Stimulated activated CD8-positive, alpha-beta memory T cell treated with anti-CD3 and anti-CD28 coated beads, Interleukin-7, amount 100 ng/mL, for 1 hour (primary cell): ENCODE measurements at places on chromosomes 7 and 10.

- no peak for DNase-seq
Observed at GRCh38 chr10:88788924-88789323, 13.6 kb upstream of the LIPM start.

- DNase-seq, result no peak
Observed at GRCh38 chr10:14779001-14779651, 4.4 kb upstream of the FAM107B start.

- peak; percentile 60 for DNase-seq
Observed at GRCh38 chr10:43322769-43323168, 48.7 kb upstream of the FXYD4 start.

DNA sequence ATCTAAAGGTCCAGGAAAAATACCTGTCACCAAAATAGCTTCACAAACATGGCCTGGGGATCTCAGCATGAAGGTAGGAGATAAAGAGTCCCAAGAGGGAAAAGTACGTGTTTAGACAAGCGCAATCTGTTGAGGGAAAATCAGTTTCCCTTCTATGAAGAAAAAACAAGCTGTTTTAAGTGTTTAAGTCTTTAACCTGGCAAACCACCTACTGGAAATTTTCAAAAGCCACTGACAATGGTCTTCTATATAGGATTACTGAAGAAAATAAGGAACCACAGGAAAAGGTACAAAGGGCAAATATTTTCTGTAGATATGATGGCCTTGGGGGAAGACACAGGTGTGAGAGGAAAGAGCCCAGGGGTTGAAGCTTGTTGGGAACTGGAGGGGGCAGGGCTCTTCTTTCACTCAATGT lies 21.2 kb downstream of the ALDH18A1 start:
- DNase-seq, result no peak

DNA sequence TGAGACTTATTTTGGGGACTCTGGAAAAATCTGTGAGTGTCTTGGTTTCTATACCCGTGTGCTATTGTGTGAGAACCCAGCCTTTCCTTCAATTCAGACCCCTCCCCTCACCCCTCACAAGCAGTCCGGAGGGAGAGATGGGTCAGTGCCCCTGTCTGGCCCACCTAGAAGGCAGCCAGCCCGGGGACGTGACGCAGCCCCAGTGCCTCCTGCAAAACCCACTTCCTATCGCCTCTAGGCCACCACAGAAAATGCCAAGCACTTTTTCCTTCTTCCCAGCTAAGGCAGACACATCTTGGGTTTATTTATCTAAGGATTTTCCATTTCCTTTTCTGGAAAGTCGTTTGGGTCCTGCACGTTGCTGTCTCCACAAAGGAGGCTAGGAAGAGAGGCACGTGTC lies 11.6 kb upstream of the AQP1 start:
- DNase-seq, result no peak

- no peak for DNase-seq
Observed at GRCh38 chr7:122727759-122728158, 25.0 kb upstream of the RNF148 start.

- DNase-seq, result no peak
Observed at GRCh38 chr7:81207801-81208200, 288.9 kb upstream of the SEMA3C start.

GRCh38 chr7:131483586-131483985 lies 72.8 kb downstream of the PODXL start:
- DNase-seq, result no peak

DNA sequence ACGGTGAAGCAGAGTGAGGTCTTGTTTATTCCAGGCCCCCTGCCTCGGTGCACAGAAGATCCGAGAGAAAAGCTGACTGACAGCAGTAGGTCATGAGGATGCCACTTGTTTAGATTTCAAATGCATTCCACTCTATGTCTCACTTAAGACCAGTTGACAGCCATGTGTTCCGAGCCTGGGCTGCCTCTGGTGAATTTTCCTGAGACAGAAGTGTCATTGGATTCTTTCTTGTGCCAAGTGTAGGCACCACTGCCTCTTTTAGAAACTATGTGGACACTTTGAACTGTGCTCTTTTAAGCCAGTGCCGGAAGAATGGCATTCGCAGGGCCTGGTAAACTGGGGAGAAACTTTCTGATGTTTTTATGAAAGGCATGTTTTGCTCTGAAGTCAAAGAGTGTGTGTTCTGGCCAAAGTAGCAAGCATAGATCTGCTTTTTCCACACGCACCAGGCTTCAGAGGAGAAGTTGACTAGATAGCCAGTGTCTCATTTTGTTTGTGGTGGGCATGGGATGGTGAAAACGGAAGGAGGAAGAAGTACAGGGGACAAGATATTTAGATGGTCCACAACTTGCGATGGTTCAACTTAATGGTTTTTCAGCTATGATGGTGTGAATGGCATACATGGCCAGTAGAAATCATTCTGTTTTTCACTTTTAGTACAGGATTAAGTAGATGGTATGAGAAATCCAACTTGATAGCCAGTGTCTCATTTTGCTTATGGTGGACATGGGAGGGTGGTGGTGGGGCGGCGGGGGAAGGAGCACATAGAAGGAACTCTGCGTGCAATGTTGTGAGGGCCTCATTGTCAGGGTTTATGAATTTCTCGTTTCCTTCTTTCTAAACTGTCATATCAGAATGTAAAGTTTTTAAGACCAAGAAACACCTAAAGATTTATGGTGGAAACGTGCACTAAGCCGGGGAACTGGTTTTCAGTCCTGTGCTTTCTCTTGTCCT lies 41.5 kb downstream of the CYP17A1 start:
- no peak for DNase-seq

- no peak for DNase-seq
Observed at GRCh38 chr10:105041956-105042355, 400.9 kb downstream of the SORCS3 start.

- no peak for DNase-seq
Observed at GRCh38 chr10:43943818-43944360, 295.2 kb upstream of the ZNF32 start.

DNA sequence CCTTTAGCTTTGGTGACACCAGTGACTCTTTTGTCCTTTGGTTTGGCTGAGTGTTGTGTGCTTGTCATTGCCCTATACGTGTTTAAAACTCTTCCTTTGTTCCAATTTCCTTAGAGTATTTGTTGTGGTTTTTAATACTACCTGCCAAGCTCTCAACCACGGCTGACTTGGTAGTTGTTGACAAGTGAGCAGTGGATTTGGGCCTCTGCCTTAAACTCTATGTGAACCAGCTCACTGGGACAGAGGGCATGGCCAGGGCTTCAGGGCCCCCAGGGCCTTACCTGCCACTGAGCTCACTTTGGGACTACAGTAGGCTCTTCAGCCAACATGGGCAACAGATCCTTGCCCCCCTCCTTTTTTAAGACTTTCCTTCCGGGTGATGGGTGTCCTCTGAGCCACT lies 9.6 kb upstream of the DMBT1 start:
- no peak for DNase-seq

- no peak for DNase-seq
Observed at GRCh38 chr7:20075992-20076820, 141.0 kb downstream of the MACC1 start.

DNA sequence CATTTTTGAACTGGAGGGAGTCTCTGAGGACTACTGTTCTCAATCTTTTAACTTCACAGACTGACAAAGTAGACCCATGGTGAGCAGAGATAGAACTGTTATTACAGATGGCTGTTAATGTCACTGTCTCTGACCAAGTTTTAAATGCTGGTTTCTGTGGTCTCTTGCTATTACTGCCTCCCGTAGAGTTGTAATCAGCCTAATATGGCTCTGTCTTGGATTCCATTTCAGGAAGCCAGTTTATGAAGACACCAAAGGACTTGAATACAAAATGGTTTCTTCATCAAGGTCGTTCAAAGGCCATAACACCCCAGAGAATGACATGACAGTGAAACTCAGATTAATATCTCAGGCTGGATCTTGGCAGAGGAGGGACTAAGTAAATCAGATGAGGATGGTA lies 3.9 kb downstream of the SFRP4 start:
- DNase-seq, result no peak

DNA sequence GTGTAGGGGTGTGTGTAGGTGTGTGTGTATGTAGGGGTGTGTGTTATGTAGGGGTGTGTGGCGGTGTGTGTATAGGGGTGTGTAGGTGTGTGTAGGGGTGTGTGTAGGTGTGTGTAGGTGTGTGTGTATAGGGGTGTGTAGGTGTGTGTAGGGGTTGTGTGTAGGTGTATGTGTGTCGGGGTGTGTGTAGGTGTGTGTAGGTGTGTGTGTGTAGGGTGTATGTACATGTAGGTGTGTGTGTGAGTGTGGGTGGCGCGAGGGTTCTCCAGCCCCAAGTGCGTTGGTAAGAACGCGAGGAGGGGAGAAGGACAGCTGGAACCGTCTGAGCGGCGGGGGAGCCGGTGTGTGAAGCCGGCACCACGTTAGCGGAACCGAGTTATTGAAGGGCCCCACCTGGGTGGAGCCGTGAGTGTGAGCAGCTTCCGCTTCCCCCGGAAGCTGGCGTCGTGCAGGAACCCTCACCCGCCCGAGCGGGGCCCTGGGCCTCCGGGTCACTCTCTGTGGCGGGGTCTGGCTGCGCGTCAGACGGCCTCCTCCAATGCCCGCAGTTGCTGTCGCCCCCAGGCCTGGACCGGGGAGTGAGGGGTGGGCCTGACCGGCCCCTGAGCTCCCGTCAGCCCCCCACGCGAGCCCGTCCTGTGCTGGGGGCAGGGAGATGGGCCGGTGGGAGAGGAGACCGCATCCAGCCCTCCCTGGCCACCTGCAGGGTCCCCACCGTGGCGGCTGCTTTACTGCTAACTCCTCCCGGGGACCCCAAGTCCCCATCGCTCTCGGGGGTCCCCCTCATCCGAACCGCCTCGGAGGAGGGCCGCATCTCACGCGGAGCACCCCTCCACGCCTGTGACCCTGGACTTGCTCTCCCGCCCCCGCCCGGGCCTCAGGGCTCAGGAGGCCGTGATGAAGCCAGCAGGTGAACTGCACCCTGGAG lies 49.6 kb upstream of the PSMG3 start:
- DNase-seq, result no peak

DNA sequence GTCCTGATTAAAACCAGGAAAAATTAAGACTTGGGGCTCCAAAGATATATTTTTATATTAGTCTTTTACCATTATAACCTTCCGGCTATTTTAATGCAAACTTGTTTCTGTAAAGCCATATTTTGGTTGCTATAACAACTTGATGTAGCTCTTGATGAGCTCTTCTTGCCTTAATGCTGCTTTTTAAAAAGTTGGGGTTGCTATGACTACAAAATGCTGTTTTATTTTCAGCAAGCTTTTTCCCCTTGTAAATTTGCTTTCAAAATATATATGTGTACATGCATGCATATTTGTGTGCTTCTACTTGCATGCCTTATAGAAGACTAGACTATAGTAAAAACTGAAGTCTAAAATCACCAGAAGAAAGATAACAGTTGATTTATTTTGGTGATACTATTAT lies 99.7 kb downstream of the CSTF2T start:
- no peak for DNase-seq

DNA sequence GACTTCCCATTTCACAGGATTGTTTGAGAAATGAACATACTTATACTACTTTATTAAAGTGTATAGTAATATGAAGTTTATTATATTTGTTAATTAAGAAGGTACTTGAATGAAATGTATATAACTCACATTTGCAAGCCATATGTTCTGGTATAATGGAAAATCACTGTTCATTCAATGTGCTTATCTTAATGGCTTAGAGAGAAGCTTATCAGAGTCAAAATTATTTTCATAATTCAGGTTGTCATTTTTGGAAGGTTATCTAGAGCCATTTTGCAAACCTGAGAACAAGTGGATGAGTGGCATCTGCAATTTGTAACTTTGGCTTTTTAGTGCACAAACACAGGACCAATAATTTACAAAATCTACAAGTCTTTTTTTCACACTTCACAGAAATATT lies 621.0 kb downstream of the ARL4A start:
- DNase-seq, result no peak

GRCh38 chr10:59561477-59562121 lies 148.1 kb downstream of the SLC16A9 start:
- no peak for DNase-seq

DNA sequence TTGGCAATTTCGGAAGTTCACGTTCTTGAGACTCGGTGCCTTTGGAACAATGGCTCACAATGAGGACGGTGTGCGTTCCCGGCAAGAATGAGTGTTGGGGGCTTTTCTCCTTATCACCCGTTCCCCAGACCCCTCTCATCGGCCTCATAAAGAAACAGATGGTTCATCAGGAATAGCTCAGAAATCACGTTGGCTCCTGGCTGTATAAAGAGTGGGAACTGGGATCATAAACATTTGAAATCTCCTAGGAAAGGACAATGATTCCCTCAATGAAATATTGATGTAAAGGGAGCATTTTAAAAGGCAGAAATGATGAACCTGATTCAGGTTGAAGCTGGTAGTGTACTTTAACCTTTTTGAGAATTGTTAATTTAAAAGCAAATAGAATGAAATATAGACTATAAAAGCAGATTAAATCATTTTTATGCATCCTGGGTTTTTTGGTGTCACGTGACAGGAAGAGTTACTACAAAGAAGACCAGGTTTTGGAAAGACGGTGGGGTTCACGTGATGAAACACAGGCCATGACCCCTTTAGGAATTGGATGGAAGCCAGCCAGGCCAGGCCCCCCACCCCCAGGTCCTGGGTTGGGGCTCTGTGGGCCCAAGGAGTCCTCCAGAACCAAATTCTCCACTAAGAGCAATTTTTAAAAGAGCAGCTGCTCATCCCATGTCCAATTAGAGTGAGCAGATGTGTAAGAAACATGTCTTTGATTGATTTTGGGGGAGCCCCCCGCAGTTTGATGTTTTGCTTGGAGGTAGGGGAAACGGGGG lies 63.0 kb downstream of the CUX1 start:
- no peak for DNase-seq

GRCh38 chr10:128686630-128687278 lies 560.5 kb upstream of the MKI67 start:
- DNase-seq, result no peak

DNA sequence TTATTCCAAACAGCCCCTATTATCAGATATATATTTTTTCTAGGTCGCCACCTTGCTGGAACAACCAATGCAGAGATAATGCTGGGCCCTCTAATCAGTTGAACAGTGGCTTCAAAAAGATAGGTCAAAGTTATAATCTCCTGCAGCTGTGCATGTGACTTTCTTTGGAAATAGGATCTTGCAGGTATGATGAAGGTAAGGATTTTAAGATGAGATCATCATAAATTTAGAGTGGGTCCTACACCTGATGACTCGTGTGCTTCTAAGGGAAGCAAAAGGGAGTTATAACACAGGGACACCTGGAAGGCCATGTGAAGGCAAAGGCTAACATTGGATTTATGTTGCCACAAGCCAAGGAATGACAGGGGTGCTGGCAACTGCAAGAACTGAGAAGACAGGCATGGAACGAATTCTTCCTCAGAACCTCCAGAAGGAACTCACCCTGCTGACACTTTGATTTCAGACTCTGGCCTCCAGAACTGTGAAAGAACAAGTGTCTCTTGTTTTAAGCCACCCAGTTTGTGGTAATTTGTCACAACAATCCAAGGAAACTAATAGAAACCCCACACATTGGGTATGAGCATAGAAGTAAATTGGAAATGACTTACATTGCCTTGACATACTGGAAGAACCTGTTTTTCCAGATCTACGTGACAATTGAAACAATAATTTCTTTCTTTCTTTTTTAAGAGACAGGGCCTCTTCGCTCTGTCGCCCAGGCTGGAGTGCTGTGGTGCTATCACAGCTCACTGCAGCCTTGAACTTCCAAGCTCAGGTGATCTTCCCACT lies 34.4 kb downstream of the CCDC71L start:
- DNase-seq, result no peak
